ENCODE measurements at places on chromosomes 6 and 20. TPM values are rescaled to one million over a fixed set of nuclear protein-coding genes. Genes with fewer than 3 reads are reported as not detected.

Gene DNAH8
- total RNA-seq: under 0.01 TPM

Gene FLRT3
- 29.7 TPM for total RNA-seq

Gene WASF1
- total RNA-seq: 5.5 TPM

Gene C6orf58
- 0.09 TPM for total RNA-seq

Gene LIN28B
- total RNA-seq: not detected

Gene BEND6
- 0.14 TPM for total RNA-seq

Gene RSPH9
- total RNA-seq: 0.19 TPM

GRCh38 chr6:70706491-70707123 lies 38.9 kb downstream of the SMAP1 start:
- H3K27ac ChIP-seq: no peak overlapping the region
- H3K36me3 ChIP-seq: no peaks in the 10 kb centered on the region
- H3K4me1 ChIP-seq: peaks cover 2% of the 10 kb centered on the region
- no peak overlapping the region for H3K4me3 ChIP-seq

GRCh38 chr6:14747881-14748520 lies 497.9 kb upstream of the JARID2 start:
- peaks cover 16% of the 10 kb centered on the region for H3K4me1 ChIP-seq
- no peaks in the 10 kb centered on the region for H3K36me3 ChIP-seq
- no peak overlapping the region for H3K27ac ChIP-seq
- H3K27me3 ChIP-seq: no peaks in the 10 kb centered on the region
- DNase-seq: no peak
- H3K4me3 ChIP-seq: no peak overlapping the region

GRCh38 chr20:60131375-60131774 lies 173.2 kb downstream of the CDH26 start:
- H3K36me3 ChIP-seq: no peaks in the 10 kb centered on the region
- no peak for DNase-seq
- H3K27ac ChIP-seq: no peak overlapping the region
- H3K4me3 ChIP-seq: no peak overlapping the region
- H3K4me1 ChIP-seq: peaks cover 4% of the 10 kb centered on the region

- DNase-seq: no peak
- no peaks in the 10 kb centered on the region for H3K27me3 ChIP-seq
- no peak overlapping the region for H3K27ac ChIP-seq
- H3K36me3 ChIP-seq: no peaks in the 10 kb centered on the region
- no peak overlapping the region for H3K4me3 ChIP-seq
These were observed 170.2 kb upstream of the PLN start for GRCh38 chr6:118377711-118378414.

GRCh38 chr20:36641506-36641843 lies 4.5 kb downstream of the SLA2 start:
- no peaks in the 10 kb centered on the region for H3K4me1 ChIP-seq
- no peak for DNase-seq
- H3K27ac ChIP-seq: no peak overlapping the region
- no peak overlapping the region for H3K4me3 ChIP-seq

DNA sequence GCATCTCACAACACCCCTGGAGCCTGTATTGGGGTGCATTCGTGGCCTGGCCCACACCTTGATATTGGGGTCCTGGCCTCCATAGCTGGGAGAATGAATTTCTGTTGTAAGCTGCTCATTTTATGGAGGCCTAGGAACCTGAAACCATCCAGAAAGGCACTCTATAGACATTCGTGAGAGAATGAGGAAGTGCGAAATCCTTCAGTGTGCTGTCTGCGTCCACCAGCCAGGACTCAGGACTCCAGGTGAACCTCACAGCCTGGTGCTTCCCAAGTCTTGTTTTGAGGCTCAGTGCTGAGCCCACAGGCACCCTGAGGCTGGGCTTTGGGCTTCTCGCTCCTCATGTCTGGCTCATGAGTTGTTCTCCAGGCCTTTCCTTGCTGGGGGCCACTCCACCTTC lies 11.9 kb upstream of the RBBP8NL start:
- H3K4me1 ChIP-seq: no peaks in the 10 kb centered on the region
- no peak overlapping the region for H3K27ac ChIP-seq
- DNase-seq: no peak
- no peaks in the 10 kb centered on the region for H3K36me3 ChIP-seq

GRCh38 chr6:113936093-113936934 lies 34.6 kb downstream of the HDAC2 start:
- DNase-seq: no peak
- peaks cover 4% of the 10 kb centered on the region for H3K36me3 ChIP-seq
- no peak overlapping the region for H3K4me3 ChIP-seq
- no peaks in the 10 kb centered on the region for H3K27me3 ChIP-seq
- H3K27ac ChIP-seq: no peak overlapping the region

DNA sequence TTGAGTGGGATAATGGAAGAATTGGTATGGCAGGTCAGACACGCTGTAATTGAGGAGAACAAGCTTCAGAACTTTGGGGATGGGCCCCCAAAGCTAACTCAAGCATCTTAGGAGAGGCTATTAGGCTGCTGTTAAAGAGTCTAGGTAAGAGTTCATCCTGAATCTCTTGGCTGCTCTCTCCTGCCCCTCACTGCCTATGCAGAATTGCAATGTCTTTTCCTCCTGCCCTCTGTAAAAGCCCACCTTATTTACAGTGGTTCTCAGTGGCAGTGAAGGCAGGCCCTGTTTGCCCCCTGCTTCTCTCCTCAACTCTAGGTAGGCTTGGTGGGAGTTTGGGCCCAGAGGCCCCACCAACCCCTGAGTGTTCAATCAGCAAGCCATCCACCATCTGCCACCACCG lies 55.0 kb downstream of the LYRM2 start:
- no peaks in the 10 kb centered on the region for H3K36me3 ChIP-seq
- no peaks in the 10 kb centered on the region for H3K27me3 ChIP-seq
- H3K4me3 ChIP-seq: no peak overlapping the region
- no peak for DNase-seq
- H3K4me1 ChIP-seq: no peaks in the 10 kb centered on the region

GRCh38 chr6:4510317-4510716 lies 265.9 kb upstream of the CDYL start:
- no peak for DNase-seq
- no peaks in the 10 kb centered on the region for H3K4me1 ChIP-seq
- no peaks in the 10 kb centered on the region for H3K27me3 ChIP-seq
- H3K36me3 ChIP-seq: no peaks in the 10 kb centered on the region
- no peak overlapping the region for H3K4me3 ChIP-seq
- no peak overlapping the region for H3K27ac ChIP-seq

GRCh38 chr6:113181164-113181563 lies 676.0 kb upstream of the MARCKS start:
- no peaks in the 10 kb centered on the region for H3K36me3 ChIP-seq
- no peaks in the 10 kb centered on the region for H3K4me1 ChIP-seq
- no peak overlapping the region for H3K4me3 ChIP-seq
- H3K27me3 ChIP-seq: no peaks in the 10 kb centered on the region
- no peak for DNase-seq

DNA sequence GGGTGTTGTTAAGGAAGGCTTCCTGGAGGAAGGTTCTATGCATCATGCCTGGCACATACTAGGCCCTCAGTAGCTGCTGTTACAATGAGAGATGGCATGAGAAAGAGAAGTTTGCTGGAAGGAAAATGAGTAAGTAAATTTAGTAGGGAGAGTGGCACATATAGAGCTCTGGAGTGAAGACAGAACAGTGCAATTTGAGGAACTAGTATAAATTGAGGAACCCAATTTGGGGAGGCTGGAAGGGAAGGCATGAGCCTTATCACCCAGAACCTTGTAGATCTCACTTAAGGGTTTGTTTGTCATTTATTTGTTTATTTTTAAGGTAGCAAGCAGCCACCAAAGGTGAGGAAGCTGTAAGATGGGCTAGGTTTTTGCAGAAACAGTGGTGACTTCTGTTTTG lies 87.1 kb upstream of the SCGN start:
- no peak for DNase-seq
- H3K4me1 ChIP-seq: no peaks in the 10 kb centered on the region
- H3K4me3 ChIP-seq: no peak overlapping the region
- no peaks in the 10 kb centered on the region for H3K36me3 ChIP-seq
- no peaks in the 10 kb centered on the region for H3K27me3 ChIP-seq
- H3K27ac ChIP-seq: no peak overlapping the region

DNA sequence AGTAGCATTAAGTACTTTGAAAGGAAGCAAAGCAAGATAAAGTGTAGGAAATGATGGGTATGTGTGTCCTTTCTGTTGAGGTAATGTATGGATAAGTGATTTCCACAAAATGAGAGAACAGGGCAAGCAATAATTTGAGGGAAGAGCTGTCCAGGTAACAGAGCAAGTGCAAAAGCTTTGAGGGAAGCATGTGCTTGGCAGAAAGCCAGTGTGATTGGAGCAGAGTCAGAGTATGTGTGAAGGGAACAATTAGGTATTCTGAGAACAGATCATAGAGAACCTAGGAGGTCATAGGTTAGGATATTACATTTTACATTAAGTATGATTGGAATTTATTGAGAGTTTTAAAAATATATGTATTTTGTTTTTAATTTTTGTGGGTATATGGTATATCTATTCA lies 30.2 kb upstream of the MAN1A1 start:
- no peaks in the 10 kb centered on the region for H3K4me1 ChIP-seq
- no peak for DNase-seq
- H3K27ac ChIP-seq: no peak overlapping the region
- no peaks in the 10 kb centered on the region for H3K36me3 ChIP-seq
- no peak overlapping the region for H3K4me3 ChIP-seq
- H3K27me3 ChIP-seq: no peaks in the 10 kb centered on the region
